Bronchial epithelial cell (primary cell): ENCODE measurements at places on chromosomes 16 and 17.
A peak's percentile ranks its signal among the peaks of the same experiment; 100 is the strongest.

GRCh38 chr16:75345711-75346110 lies 87.6 kb downstream of the CFDP1 start:
- no peak for DNase-seq

GRCh38 chr16:86317813-86318650 lies 192.3 kb upstream of the FOXF1 start:
- DNase-seq = no peak

DNA sequence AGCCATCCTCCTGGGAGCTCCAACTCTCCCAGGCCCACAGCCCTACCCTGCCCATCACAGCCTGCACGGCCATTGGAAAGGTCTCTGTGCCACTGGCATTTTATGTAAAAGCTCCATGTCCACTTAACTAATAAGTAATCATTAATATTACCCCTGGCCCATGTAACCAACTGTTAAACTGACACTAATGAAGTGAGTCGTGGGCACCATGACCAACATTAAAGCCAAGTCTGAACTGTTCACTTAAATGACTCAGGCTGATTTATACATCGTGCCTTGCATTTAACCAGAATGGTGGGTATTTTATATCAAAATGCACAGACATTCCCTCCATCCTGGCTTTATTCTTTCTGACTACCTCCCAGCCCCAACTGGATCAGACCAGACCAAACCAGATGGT lies 229.3 kb downstream of the SOX9 start:
- DNase-seq = peak; percentile 68

GRCh38 chr16:59573528-59574271 lies 839.6 kb upstream of the GOT2 start:
- no peak for DNase-seq

- no peak for DNase-seq
Observed at GRCh38 chr16:69632828-69633227, 67.1 kb downstream of the NFAT5 start.
